ENCODE measurements at places on chromosomes 4 and X.

- no peak for DNase-seq
Measured at GRCh38 chr4:99885063-99885664, 9.1 kb downstream of the LAMTOR3 start.

DNA sequence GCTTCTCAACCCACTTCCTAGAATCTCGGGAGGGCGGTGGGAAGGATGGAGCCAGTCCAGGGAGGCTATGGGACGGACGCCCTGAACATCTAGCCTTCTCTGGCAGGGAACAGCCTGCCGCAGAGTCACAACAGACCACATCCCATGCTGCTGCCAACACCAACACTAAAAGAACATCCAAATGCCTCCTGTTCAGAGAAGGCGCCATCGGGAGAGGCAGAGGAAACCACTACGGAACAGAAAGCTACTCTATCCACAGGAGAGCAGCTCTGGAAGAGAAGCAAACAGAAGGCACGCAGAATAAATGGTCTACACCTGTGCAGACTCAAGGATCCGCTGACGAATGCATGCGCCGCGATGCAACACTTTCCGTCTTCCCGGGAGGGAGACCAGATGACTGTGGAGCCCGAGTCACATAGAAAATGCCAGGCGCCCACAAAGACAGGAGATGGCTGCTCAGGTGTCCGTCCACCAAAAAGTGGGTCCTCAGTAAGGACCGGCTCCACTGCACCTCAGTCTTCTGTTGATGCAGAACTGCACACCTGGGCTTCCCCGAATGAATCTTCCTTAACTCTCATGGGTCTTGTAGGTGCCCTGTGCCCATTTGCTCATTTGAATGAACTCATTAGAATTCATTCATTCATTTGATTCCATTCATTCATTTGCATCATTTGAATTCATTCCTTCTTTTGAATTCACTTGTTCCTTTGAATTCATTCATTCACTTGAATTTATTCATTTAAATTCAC is 217.5 kb downstream of the DHRSX start:
- DNase-seq: no peak

DNA sequence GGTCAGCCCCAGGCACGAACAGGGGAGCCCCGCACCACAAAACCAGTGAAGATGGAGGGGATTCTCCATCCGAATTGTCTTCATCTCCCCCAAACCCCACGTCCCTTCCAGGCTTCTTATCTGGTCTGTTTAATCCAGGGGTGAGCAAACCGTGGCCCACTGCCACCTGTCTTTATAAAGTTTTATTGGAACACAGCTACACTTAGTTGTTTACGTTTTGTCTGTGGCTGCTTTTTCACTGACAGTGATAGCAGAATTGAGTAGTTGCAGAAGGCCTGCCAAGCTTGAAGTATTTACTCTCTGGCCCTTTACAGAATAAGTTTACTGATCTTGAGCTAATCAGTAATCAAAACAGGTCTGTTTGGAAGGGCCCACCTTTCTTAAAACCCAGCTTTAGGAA is 324.0 kb downstream of the ARHGAP10 start:
- DNase-seq: no peak

DNA sequence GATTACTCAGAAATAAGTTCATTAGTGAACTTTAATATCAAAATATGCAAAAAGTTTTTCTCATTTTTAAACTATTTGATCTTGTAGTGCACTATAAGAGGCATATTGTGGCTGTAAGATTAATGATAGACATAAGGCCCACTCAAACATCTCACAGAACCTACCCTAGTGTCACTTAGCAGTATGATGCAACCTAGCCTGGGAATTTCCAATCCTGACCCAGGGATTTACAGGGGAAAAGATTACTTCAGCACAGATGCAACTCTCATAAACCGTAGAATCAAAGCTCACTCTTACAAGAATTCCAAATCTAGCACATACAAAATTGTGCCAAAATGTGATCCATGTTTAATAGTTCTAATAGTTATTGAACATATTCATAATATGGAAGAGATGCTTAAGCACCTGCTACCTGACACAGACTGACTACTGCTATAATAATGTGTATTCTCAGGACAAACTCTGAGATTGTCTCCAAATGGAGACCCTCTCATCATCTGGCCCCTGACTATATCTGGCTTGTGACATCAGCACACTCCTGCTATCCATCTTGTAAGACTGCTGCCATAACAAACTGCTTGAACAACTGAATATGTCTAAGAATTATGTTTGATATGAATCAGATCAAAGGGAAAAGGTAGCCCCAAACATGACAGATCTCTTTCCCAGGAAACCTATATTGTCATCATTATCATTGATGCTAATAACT is 271.9 kb downstream of the PABPC4L start:
- DNase-seq: no peak

DNA sequence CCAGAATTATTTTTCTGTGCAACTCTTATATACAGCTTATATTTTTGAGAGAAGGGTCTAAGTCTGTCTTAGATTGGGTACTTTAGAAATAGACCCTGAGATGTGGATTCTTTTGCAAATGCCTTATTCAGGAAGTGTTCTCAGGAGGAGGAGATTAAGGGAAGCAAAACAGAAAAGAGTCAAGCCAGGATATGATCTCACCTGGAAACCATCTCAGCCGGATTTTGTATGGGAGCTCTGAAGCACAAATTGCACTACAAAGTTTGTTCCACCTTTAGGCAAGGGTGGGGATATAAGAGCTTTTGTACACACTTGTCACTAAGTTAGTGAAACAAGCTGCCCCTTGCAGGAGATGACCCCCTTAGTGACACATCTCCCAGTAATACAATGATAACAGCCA is 121.2 kb upstream of the GRPR start:
- peak; percentile 16 for DNase-seq

DNA sequence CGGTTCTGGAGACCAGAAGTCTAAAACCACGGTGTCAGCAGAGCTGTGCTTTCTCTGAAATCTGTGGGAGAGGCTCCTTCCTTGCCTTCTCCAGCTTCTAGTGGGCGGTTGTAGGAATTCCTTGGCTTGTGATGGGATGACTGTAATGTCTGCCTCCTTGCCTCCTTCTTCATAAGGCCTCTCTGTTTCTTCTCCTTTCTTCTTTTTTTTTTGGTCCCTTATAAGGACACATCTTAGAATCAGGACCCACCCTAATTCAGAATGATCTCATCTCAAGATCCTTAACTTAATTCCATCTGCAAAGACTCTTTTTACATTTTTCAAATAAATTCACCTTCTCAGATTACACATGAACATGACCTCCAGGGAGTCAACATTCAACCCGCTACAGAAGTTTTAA is 186.9 kb downstream of the STK32B start:
- no peak for DNase-seq

All from NCI-H226 (cell line).